ENCODE measurements at places on chromosomes 7 and 10.

- DNase-seq: no peak
These were observed 8.8 kb upstream of the INTS1 start for GRCh38 chr7:1512781-1513656.

GRCh38 chr7:52100-52499 is 140.3 kb upstream of the FAM20C start:
- DNase-seq: no peak

- DNase-seq: no peak
These were observed 967 bp downstream of the ELFN1 start for GRCh38 chr7:1670894-1671593.

DNA sequence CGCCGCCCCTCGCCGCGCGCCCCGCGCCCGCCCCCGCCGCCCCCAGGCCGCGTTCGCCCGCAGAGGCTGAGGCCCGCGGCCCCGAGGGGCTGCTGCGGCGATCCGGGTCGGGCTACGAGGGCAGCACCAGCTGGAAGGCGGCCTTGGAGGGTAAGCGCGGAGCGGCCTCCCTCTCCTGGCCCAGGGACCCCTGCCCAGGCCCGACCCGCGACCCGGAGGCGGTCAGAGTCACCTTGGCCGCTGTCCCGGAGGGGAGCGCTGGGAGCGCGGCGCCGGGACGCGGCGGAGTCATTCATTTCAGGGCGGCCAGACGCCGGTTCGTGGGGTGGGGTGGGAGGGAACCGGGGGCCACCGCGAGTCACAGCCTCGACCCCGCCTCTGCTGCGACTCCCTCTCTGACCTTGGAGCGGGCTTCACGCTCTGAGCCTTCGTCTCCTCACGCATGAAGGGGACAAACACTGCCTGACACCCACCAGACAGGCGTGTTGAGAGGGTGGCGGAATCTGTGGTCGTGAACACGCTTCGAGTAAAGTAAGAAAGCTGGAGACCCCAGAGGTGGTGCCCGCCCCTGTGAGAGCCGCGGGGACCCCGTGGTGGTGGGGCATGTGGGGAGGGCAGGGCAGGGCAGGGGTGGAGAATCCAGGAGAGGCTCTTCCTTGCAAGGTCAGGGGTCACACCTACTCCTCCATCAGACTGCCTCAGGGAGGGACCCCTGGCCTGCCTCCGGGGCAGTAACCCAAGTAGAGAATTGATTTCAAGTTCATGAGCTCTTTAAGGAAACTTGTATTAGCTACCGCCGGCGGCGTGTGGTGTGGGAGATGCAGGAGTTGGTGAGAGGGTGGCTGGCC is 707 bp downstream of the CLEC2L start:
- no peak for DNase-seq

- DNase-seq: peak; percentile 93
These were observed 386.9 kb downstream of the POM121L12 start for GRCh38 chr7:53422291-53422690.

- DNase-seq: no peak
These were observed 23.8 kb upstream of the AKR1C1 start for GRCh38 chr10:4939224-4940072.

- DNase-seq: no peak
These were observed 3.8 kb upstream of the KAT6B start for GRCh38 chr10:74822521-74823089.

GRCh38 chr10:13674645-13675588 is 88.2 kb downstream of the PRPF18 start:
- DNase-seq: no peak

- no peak for DNase-seq
These were observed 48.7 kb upstream of the ZMIZ1 start for GRCh38 chr10:79020015-79020491.

GRCh38 chr7:85094046-85094725 is 92.7 kb downstream of the SEMA3D start:
- DNase-seq: no peak

DNA sequence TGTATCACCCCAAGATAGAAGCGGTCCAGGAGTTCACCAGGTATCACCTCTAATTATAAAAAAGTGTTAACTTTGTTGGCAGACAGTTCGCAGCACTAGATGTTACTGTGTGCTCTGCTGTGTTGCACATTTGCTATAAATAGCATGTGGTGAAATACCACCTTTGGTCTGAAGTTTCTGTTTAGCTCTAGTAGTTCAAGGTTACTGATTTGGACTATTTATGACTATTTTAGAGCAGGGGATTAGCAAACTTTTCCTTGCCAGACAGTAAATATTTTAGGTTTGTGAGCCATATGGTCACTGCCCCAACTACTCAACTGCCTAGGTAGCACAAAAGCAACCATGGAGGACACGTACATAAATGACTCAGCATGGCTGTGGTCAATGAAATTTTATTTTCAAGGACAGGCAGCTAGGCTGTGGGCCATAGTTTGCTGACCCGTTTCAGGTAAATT is 16.5 kb downstream of the DENND10 start:
- DNase-seq: no peak

GRCh38 chr7:16646472-16647072 is 591 bp downstream of the BZW2 start:
- no peak for DNase-seq

- DNase-seq: no peak
These were observed 32.4 kb downstream of the CTNNA3 start for GRCh38 chr10:67663449-67664087.

GRCh38 chr10:131946880-131947279 is 34.8 kb downstream of the BNIP3 start:
- DNase-seq: no peak

DNA sequence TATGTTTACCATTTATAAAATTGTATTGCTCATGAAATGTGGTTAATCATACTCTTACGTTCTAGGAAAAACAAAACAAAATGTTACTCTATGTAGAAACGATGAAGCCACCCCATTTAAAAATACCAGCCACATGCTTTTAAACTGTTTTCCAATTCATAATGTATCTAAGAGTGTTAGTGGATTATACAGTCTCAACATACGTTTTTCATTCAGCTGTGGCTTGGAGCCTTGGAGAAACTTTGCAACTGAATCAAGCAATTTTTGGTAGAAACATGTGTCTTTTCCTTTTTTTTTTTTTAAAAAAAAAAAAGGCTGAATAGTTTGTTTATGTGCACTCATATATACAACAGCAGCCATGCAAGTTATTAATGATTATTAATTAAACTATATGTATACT is 378.0 kb upstream of the SEMA3D start:
- DNase-seq: no peak

DNA sequence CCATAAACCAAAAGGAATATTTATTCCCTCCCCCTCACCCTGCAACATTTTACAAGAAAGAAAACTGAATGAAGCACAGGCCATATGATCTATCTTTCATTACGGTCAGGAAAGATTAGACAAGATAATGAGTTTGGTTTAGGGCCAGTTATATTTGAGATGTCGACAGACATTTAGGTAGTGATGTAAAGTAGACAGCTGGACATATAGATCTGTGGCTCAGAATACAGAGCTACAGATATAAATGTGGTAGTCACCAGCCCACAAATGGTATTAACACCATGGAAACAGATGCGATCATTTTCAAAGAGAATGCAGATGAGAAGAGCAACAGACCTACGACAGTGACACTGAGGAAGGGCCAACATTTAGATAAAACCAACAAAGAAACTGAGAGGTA is 142.5 kb downstream of the SRPK2 start:
- no peak for DNase-seq

GRCh38 chr7:130113887-130114286 is 43.6 kb downstream of the KLHDC10 start:
- no peak for DNase-seq

GRCh38 chr10:20327954-20328353 is 511.7 kb downstream of the PLXDC2 start:
- no peak for DNase-seq

DNA sequence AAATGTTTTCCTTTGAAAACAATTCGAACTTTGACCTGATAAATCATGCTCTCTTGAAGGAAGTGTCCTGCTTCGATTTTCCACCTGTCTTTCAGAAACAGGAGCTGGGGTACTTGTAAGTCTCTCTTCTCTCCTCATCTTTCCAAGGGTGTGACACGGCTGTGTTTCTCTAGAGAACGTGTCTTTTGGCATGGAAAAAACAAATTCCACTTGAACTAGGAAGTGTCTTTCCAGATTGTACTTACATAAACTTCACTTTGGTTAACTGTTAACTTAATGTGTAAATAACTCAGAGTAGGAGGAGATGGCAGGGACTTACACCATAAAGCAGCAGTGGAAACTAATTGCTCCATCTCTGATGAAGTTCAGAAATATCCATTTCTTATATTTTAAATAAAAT is 4.2 kb upstream of the CALCR start:
- DNase-seq: no peak

DNA sequence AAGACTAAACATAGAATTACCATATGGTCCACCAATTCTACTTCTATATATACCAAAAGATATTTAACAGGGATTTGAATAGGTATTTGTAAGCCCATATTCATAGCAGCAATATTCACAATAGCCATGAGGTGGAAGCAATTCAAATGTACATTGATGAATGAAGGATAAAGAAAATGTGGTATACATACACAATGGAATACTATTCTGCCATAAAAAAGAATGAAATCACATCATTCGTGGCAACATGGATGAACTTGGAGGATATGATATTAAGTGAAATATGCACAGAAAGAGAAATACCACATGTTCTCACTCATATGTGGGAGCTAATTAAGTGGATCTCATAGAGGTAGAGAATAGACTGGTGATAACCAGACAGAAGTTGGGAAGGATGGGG is 34.1 kb upstream of the GPR22 start:
- DNase-seq: no peak

DNA sequence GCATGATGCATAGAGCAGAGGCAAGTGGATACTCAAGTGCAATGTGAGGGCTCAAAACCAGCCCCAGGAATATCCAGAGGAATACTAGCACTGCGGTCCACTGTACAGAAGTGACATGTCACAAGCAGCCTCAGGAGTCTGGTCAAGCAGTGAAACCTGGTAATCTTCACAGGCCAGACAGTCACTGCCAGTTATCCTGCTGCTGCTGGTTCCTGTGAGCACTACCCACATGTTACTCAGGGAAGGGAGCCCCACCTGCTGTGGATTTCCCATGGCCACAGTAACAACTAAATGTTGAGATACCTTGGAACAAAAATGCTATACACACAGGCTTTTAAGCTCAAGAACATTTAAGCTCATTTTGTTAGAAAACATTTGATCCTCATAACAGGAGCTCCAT is 103.0 kb downstream of the RNF133 start:
- DNase-seq: no peak

DNA sequence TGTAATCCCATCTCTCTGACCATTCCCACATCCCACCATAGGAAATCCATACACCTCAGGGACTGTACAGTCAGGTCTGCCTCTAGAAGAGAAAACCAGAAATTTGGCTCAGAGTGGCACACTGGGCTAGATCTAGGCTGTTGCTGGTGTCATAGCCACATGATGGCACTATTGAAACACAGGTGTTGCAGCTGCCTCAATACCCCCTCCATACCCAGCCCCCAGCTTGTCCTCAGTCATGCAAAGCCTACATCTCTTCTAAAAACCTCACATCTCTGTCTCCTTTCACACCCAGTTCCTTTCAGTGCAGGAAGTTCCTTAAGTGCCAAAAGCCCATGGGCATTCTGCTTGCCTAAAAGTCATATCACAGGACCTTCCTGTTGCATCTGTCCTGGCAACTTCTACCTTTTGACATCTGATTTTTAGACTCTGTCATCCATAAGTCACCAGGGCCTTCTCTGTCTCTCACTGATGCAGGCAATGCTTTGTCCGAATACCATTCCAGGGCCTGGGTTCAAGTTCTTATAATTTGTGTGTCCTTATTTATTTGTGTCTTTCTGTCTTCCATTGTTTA is 27.0 kb upstream of the HIBADH start:
- DNase-seq: no peak

DNA sequence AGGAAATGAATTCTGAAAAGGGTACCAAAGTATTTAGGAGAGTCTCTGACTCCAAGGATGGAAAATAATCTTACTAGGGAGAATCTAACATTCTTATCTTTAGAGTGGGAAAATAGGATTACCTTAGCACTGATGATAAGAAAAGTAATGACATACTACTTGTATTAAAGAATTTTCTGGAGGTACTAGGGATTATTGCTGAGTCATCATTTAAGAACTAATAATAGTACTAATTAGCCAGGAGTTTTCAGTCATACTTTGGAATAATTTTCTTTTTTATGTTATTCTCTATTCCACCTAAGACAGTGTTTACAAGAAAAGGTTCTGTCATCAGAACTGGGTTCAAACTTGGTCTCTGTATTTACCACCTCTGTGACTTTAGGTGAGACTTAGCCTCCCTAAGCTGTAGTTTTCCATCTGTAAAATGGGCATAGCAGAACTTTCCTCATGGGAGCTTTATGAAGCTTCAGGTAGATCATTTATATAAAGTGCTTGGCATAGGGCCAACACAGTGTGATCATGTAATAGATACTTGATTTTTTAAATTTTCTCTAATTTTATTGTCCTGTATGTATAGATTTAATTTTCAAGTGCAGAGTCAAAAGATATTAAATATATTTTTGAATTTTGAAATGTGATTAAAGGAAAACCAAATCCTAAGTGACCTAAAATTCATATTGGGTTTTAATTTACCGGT is 20.4 kb downstream of the ITGB8 start:
- no peak for DNase-seq

DNA sequence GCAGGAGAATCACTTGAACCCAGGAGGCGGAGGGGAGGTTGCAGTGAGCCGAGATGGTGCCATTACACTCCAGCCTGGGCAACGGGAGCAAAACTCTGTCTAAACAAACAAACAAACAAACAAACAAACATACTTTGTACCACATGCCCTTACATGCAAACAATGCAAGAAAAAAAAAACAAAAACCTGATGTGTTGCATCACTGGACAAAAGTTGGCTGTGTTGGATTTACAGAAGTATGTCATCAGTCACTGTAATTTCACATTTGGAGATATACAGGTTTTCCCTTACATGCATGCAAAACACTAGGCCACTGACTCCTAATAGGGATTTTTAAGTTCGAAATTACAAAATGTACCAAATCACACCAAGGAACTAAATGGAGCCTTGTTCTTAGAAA is 138.5 kb downstream of the SRPK2 start:
- no peak for DNase-seq

- peak; percentile 39 for DNase-seq
These were observed 112.6 kb upstream of the ADAM12 start for GRCh38 chr10:126500866-126501265.

- peak; percentile 50 for DNase-seq
These were observed 521.7 kb downstream of the ADRA2A start for GRCh38 chr10:111598433-111599059.

DNA sequence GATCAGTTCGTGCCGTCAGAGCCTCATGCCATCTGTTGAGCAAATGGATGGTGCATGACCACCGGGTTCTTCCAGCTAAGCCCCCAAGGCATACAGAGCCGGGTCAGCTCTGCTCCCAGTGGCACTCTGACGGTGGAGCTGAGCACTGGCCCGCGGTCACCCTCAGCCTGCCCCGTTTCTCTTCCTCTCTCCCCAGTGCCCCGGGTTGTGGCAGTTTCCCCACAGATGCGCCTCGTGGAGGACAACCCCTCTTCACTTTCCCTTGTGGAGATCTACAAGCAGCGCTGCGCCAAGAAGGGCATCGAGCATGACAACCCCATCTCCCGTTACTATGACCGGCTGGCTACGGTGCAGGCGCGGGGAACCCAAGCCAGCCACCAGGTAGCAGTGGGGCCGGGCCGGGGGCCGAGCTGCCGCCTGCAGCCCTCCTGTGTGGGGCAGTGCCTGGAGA is 129.9 kb downstream of the TRRAP start:
- no peak for DNase-seq

GRCh38 chr7:155814316-155815276 is 2.3 kb upstream of the SHH start:
- DNase-seq: no peak

GRCh38 chr10:79116801-79117723 is 48.3 kb downstream of the ZMIZ1 start:
- DNase-seq: no peak

Data from kidney glomerular epithelial cell (primary cell).